ENCODE measurements at places on chromosomes 6 and 20.

- no peak for DNase-seq
Measured at GRCh38 chr6:160004018-160004417, 35.1 kb downstream of the IGF2R start.

GRCh38 chr20:40930561-40930960 lies 98.1 kb upstream of the TOP1 start:
- DNase-seq = no peak

DNA sequence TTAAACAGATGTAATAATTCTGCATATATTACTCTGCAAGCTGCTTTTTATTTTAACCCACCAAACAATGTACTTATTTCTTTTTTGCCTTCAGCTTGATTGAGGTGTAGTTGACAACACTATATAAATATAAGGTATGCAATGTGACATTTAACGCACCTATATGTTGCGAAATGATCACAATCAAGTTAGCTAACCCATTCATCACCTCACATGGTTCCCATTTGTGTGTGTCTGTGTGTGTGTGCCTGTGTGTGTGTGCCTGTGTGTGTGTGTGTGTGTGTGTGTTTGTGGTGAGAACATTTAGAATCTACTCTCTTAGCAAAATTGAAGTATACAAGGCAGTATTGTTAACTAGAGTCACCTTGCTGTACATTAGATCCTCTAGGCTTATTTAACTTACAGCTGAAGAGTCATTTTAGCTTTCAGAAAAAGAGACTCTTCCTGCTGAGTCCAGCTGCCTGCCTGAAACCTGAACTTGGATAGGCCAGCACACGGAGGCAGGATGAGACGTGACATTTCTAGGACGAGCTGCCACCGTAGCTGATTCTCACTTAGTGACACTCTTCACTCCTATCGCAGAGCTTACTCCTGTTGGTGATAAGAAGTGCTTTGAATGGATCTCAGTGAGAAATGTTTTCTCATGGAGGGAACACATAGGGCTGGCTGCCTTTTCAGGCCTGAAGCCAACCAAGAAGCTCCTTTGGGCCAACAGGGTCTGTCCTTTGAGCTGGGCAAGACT lies 126.5 kb upstream of the RIPOR2 start:
- no peak for DNase-seq

- peak; percentile 94 for DNase-seq
Measured at GRCh38 chr6:125004198-125004597, 42.0 kb downstream of the RNF217 start.

GRCh38 chr6:62652692-62653328 lies 366.8 kb upstream of the KHDRBS2 start:
- DNase-seq = no peak

- DNase-seq = no peak
Measured at GRCh38 chr6:1774226-1774915, 164.7 kb downstream of the FOXC1 start.

DNA sequence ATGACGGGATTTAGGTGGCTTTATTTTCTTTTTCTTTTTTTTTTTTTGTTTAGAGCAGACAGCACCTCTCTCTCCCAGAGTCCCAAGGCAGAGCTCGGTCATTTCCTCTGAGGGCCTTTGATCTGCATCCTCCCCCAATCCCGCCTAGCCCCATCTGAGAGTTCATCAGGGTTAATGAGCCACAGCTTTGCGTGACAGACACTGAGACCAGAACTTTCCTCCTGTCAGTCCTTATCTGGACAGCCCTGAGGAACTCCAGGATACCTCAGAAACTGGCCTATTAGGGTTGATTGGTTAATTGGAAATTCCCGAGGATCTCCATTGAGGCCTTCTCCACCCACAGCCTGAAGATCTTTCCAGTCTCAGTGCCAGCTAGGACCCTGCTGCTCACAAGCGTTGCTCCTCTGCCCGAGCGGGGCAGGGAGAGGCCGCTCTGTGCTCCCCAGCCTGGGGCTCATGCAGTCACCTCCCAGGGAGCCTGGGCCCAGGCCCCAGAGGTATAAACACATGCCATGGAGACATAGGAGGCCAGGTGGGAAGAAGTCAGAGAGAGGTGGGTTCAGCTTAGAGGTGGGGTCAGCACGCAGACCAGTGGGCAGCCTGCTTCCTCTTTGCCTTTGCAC lies 1.4 kb upstream of the LRRN4 start:
- no peak for DNase-seq

DNA sequence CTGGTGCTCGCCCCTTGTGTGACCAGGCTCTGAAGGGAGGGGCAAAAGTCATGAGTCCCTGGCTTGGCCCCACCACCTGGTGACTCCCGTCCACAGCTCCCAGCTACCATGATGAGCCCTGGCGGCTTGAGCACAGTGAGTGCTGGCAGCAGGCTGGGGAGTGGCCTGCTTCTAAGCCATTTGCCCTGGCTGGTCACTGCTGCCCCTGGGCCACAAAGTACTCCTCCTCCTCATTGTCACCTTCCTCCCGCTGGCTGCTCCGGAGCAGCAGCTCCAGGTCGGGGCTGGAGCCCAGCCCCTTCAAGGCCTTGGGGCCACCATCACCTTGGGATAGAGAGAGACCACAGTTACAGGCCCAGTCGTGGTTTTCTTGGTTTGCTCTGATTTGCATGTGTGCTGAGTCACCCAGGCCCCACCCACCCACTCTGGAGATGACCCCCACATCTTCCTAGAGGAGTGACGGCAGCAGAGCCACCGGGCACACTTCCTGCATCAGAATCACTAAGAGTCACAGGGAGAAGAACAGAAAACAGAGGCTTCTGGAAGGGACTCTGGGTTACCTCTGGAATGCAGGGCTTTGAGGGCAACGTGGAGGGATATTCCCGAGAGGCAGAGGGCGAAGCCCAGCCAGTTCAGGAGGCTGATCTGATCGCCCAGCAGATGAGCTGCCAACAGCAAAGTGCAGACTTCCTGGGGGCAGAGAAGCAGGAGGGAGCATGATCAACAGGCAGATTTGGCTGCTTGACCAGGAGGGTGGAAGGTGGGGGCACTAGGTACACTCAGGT lies 42.1 kb upstream of the CDH22 start:
- DNase-seq = no peak

DNA sequence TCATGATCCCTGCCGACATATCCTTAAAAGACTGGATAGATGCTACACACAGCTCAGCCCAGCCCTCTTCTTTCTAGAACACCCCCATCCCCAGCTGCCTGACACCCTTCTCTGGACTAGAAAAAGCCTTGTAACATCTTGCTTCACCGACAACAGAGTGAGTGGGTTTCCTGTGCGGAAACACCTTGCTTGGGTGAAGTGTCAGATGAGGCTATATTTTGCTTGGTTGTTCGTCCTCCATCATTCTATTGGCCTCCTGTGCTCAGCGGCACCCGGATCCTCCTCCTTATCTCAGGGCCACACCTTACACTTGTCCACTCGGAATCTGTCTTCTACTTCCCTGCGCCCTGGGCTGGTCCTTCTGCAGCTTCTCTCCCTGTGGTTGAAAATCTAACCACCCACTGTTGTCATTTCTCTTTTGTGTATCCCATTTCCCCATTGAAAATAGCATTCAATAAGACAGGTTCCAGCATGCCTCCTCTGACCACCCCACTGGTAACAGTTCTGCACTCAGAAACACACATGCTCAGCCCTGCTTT lies 101.3 kb upstream of the MLN start:
- DNase-seq = no peak

- DNase-seq = peak; percentile 12
Measured at GRCh38 chr6:168089186-168090063, 10.4 kb upstream of the FRMD1 start.

GRCh38 chr6:30735668-30736314 lies 6.7 kb downstream of the FLOT1 start:
- DNase-seq = no peak
